ENCODE measurements at places on chromosomes 4 and X.
A peak's percentile ranks its signal among the peaks of the same experiment; 100 is the strongest.

- no peak for DNase-seq
Measured at GRCh38 chrX:13938051-13938828, 91.5 kb downstream of the GEMIN8 start.

DNA sequence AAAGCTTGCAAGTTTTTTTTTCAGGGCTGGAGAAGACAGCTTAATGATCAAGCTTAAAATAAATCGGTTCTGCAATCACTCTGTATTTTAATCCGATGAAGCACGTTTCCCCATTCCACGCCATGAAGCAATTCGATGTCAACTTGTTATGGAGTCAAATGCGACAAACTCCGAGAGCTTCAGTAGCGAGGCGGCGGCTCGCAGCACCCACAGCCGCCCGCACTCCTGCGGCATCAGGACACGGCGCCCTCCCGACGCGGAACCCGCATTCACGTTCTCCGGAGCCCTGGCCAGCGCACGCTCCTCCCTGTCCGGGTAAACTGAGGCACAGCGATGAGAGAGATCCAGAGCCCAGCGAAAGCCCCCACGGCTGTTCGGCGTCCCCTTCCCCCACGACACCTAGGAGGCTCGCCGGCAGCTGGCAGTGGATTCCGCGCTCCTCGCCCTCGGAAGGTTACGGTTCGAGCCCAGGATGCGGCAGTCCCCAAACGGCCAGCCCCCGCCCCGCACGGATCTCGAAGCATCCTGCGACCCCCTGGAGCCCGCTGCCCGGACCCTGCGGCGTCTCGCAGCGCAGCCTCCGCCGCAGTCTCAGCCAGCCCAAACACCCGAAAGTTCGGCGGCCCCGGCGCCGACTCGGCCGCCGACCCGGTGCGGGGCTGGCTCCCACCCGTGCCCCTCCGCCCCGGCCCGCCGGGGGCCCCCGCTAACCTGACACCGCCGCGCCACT, 507 bp downstream of the MFAP3L start:
- DNase-seq = no peak

GRCh38 chr4:63728480-63729177, 680.6 kb downstream of the TECRL start:
- no peak for DNase-seq

GRCh38 chrX:19975845-19976244, 15.0 kb downstream of the BCLAF3 start:
- no peak for DNase-seq

DNA sequence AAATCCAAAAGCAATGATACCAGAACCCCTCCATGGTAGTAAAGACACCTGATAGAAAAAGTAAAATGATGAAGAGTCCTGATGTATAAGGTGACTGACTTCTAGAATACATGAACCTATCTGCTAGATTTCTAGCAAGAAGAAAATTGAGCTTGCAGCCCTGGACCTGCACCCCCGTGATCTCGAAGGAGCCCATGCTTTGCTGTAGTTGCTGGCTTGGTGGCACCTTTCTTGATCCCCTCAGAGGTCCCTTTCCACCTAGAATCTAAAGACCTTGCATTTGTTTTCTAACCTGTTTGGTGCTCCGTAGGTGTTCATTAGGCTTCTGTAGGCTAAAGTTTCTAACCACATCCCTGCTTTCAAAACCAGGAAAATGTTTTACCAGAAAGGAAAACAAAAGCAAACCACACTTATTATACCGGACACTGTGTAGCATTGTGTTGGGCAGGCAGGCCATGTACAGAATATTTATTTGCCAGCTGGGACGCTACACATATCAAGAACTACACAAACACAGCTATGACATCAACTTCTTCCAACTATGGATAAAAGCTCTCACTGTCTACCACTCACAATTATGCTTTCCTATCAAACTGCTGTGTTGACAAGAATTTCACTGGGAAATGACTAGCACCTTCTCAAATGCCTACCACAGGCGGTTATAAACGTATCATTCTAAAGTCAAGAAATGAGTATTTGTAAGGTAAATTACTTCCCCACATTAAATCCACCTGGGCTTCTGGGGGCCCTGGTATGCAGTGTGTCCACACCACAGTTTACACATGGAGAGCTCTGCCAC, 316.2 kb downstream of the UNC5C start:
- no peak for DNase-seq

GRCh38 chr4:109548655-109549054, 11.4 kb upstream of the MCUB start:
- peak; percentile 19 for DNase-seq

- DNase-seq = no peak
Measured at GRCh38 chr4:85548841-85549240, 73.9 kb downstream of the ARHGAP24 start.

DNA sequence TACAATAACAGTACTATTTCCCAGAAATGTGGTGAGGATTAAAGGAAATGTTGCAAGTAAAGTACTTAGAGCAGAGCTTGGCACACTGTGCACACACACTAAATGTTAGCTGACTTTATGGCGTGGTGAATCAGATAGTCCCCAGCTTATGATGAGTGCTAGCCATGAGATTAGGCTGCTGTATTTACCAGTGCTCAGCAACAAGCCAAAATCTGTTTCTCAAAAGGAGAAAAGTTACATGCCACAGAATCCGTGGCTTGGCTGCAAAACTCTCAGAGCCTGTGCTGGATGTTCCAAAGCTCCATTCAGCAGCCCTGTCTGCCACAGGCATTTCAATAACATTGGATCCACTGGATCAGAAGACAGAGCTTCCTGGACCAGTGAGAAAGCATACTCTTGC, 12.8 kb upstream of the STBD1 start:
- DNase-seq = no peak

DNA sequence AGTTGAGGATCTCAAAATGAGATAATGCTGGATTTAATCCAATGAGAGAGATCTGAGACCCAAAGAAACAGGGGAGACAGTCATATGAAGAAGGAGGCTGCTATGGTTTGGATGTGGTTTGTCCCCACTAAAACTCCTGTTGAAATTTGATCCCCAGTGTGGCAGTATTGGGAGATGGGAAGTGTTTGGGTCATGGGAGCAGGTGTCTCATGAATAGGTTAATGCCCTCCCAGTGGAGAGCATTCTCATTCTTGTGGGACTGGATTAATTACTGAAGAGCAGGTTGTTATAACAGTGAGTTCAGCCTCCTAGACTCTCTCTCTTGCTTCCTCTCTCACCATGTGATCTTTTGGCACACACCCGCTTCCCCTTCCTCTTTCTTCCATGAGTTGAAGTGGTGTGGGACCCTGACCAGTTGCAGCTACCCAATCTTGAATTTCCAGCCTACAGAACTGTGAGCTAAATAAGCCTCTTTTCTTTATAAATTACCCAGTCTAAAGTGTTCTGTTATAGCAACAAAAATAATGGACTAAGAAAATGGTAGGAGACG, 70.3 kb downstream of the PPEF2 start:
- DNase-seq = no peak

DNA sequence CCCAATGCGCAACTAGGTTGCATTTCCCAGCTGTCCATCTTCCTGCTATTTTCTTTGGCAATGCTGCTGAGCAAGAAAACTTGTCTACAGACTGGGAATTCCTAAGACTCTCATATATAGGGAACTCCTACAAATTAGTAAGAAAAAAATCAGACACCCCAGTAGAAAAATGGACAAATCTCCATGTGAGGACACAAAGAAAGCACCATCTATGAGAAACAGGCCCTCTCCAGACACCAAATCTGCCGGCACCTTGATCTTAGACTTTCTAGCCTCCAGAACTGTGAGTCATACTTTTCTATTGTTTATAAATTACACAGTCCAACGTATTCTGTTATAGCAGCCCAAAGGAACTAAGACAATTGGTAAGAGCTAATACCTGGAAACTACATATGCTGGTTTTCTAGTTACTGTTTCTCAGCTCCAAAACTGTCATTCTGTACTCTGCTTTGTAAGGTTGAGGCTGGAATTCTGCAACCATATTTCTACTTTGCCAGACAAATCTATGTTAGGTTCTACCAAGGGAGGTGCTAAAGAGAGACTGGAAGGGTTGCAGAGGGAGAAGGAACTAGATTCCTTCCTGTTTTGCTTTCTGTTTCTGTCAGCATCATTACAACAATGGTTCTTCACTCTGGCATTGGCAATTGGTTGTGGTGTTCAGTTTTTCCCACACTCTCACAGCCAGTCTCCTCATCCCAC, 35.7 kb upstream of the FAM241A start:
- no peak for DNase-seq

DNA sequence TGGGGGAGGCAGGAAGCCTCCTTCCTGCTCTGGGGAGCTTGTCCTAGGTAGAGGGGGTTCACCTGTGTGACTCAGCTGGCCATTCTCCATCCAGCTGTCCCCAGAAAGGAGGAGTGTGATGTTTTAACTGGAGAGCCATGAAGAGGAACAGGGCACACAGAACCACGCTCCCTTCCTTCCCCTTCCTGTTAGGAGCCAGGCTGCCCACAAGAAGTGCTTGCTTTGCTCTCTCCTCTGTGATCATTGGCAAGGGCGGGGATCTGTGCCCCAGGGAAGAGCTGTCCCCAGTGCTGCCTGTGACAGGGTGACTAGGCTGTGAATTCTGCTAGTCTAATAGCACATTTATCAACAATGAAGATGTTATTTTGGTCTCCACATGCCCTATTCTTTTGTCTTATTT, 169.6 kb upstream of the GATB start:
- DNase-seq = no peak

DNA sequence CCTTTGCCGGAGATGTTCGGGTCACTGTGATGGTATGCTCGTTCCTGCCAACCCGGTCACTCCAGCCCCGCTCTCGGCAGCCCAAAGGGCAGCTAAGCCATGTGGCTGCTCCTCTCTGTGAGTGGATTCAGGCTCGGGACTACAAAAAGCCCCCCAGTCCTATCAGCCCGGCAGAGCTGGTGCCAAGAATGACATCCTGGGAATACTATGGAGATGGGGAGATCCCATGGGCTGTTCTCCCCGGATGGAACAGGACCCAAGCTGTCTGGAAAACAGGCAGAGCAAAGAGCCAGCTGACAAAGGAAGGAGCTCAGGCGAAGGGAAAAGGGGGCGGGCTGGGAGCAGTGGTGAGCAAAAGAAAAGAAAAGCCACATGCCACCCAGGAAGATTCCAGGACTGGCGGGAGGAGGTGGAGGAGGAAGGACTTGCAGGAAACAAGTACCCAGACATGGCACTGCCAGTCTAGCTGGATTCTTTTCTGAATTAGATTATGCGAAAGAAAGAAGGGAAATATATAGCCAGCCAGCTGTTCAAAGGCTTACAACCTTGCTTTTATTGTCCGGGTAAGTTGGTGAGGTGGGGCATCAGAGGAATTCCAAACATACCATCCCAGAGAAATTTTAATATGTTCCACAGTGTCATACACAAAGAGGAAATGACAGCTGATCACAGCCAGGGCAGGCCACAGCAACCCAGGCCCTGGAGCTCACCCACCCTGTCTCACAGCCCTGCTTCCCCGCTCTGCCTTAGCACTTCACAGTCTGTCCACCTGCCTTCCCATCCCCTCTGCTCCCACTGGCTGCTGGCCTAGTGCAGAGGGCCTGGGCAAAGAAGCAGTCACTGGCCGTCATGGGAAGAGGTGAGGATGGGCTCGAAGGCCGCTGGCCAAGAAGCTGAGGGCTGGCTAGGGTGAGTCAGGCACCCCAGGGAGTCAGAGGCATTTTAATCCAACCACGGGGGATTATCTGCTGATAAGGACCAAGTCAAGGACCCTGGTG, 3.4 kb downstream of the NDP start:
- DNase-seq = no peak

- no peak for DNase-seq
Measured at GRCh38 chrX:154399527-154400368, 1.6 kb downstream of the RPL10 start.

GRCh38 chr4:53586121-53586816, 5.0 kb downstream of the LNX1 start:
- DNase-seq = no peak

- DNase-seq = no peak
Measured at GRCh38 chr4:4734425-4734824, 125.0 kb upstream of the MSX1 start.

- no peak for DNase-seq
Measured at GRCh38 chr4:154973244-154974035, 192.4 kb downstream of the RBM46 start.

GRCh38 chr4:48931459-48931858, 24.9 kb upstream of the OCIAD2 start:
- no peak for DNase-seq

- DNase-seq = peak; percentile 11
Measured at GRCh38 chr4:98828801-98829200, 100.1 kb downstream of the EIF4E start.

DNA sequence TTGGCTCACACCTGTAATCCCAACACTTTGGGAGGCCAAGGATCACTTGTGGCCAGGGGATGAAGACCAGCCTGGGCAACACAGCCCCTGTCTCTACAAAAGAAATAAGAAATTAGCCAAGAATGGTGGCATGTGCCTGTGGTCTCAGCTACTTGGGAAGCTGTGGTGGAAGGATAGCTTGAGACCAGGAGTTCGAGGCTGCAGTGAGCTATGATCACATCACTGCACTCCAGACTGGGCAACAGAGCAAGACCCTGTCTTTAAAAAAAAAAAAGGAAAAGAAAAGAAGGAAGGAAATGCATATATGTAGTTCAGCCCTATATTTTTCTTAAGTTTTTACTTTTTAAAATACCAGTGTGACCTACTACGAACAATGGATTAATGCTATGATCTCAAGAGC, 15.1 kb downstream of the PRSS48 start:
- no peak for DNase-seq

- no peak for DNase-seq
Measured at GRCh38 chr4:54550395-54551171, 107.2 kb upstream of the KIT start.

DNA sequence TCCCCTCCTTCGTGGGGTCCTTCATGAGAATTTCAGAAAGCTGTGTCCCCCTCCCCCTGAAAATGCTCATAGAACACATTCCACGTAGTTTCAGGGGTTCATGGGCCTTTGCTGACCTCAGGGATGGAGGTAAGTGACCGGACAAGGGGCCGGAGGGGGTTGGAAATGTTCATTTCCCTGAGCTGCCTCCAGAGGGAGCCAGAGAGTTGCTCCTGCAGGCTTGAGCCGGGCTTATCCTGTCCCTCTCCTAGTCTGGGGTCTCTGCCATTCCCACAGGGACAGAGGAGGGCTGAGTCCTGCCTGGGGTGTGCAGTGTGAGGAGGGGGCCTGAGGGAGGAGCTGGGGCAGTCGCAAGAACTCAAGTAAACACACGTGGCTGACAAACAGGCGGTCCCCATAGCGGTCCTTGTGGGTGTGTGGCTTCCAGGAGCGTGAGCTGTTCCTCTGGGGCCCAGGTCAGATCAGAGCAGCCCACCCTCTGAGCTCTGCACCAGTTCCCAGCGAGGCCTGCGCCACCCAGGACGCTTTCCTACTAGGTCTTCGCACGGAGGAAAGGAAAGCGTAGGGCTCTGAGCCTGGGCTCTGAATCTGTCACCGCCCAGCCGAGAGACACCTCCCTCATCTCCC, 62.5 kb downstream of the WFS1 start:
- peak; percentile 10 for DNase-seq

DNA sequence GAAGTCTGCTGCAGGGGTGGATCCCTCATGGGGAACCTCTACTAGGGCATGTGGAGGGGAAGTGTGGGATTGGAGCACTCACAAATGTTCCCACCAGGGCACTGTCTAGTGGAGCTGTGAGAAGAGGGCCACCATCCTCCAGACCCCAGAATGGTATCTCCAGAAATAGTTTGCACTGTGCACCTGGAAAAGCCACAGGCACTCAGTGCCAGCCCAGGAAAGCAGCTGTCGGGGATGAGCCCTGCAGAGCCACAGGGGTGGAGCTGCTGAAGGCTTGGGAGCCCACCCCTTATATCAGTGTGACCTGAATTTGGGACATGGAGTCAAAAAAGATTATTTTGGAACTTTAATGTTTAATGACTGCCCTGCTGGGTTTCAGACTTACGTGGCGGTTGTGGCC, 25.0 kb upstream of the LDOC1 start:
- no peak for DNase-seq
